ENCODE measurements at places on chromosomes 6 and 20. TPM values are rescaled to one million over a fixed set of nuclear protein-coding genes. Genes with fewer than 3 reads are reported as not detected.

The OXT gene
- not detected for total RNA-seq

The DCBLD1 gene
- 34.2 TPM for total RNA-seq

The PAK5 gene
- total RNA-seq = not detected

The C20orf141 gene
- not detected for total RNA-seq

The ECT2L gene
- total RNA-seq = not detected

The HLA-DPB1 gene
- total RNA-seq = not detected

The RGS19 gene
- total RNA-seq = 20.7 TPM

The GPR6 gene
- total RNA-seq = not detected

The DNAAF9 gene
- 3.7 TPM for total RNA-seq

The COL21A1 gene
- 0.81 TPM for total RNA-seq

The MYB gene
- total RNA-seq = 0.57 TPM

The TGM2 gene
- 410 TPM for total RNA-seq

The VSX1 gene
- 0.56 TPM for total RNA-seq

The TOX2 gene
- total RNA-seq = 10.2 TPM

Measured in A549 treated with CpdA at 1 μM for 4 hours (cell line).